B cell (primary cell): ENCODE measurements at places on chromosomes 5 and 9.

GRCh38 chr9:98892288-98892687 is 51.4 kb upstream of the COL15A1 start:
- DNase-seq: no peak

GRCh38 chr5:114223866-114224265 is 138.0 kb upstream of the KCNN2 start:
- no peak for DNase-seq

- DNase-seq: no peak
Observed at GRCh38 chr5:96033116-96033515, 71.5 kb upstream of the ELL2 start.

DNA sequence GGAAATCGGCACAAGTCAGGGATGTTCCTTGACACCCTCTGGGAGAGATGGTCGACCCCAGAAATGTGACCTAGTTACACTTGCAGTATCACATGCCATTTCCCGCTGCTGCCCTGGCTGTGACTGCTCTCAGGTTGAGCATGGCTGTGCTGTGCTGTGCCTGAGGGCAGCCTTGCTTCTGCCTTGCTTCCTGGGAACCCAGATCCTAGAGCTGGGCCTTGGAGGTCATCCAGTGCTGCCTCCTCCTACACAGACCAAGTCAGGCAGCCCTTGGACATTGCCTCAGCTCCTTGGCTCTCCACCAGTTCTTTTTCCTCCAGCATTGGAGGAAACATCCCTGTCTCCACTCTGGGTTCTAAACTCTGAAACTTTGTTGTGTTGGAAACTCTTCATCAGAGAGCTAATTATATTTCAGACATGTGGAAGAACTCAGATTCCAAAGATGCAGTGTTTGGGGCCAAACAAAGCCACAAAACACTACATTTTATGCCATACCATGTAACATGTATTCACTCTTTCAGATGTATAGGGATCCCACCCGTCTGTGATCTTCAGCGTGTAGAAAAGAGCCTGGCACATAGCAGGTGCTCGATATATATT is 6.1 kb downstream of the MAMDC2 start:
- DNase-seq: no peak

DNA sequence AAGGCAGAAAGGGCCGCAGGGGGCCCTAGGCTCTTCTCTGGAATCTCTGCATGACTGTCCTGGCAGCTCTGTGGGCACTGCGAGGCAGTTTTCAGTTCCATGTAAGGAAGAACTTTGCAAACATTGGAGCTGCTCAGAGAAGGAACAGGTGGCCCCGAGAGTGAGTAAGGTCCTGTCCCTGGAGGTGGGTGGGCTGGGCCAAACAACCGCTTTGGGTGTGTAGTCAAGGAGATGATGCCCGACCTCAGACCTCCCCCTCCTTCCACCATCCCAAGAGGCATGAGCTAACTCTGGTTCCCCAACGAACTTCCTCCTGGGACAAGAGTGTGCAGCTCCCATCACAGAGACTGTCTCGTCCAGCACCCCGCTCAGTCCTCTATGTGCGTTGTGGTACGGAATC is 20.5 kb downstream of the CSF1R start:
- no peak for DNase-seq

DNA sequence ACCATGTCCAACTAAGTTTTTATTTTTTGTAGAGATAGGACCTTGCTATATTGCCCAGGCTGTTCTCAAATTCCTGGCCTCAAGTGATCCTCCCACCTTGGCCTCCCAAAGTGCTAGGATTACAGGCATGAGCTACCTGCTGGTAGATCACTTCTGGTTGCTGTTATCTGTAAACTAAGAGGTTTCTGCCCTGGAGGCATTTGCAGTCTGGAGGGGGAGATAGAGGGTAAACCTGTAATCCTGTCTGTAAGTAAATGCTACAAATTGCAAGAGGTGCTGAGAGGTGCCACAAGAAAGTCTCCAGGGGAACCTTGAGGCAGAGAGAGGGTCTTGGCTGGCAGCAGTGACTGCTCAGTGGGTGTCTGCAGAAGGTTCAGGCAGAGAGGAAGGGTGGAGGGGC is 29.0 kb upstream of the GGTA1 start:
- no peak for DNase-seq

DNA sequence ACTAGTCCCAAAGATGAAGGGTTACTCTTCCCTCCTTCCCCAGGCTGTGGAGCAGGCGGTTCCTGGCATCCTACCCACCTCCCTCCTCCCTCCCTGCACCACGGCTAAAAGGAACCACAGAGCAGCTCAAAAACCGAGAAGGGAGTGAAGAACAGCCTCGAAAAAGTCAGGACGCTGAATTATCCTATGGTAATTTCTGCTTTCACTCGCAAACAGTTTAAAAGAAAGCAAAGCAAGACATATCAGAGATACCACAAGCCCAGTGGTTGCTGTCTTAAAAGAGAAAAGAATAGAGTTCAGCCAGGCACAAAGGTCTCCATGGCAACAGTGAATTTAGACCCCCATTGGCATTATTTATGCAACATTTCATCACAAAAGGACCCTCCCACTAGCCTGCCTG is 315.4 kb downstream of the CTNND2 start:
- no peak for DNase-seq

DNA sequence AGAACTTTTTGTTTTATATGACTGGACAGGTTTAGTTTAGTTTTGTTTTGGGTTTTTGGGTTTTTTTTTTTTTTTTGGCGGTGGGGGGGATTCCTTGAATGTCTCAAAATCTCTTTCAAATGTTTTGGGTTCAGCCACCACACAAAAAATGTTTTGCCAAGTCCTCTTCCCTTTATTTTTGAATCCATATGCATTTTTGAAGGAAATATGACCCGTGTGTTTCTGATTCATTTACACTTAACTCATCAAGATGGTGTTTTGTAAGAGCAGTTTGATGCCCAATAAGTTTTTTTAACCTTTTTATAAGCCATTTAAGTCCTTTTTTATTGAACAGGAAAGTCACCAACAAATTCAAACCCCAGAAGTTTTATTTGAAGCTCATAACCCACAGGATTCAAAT is 209.8 kb downstream of the CWC27 start:
- DNase-seq: no peak

DNA sequence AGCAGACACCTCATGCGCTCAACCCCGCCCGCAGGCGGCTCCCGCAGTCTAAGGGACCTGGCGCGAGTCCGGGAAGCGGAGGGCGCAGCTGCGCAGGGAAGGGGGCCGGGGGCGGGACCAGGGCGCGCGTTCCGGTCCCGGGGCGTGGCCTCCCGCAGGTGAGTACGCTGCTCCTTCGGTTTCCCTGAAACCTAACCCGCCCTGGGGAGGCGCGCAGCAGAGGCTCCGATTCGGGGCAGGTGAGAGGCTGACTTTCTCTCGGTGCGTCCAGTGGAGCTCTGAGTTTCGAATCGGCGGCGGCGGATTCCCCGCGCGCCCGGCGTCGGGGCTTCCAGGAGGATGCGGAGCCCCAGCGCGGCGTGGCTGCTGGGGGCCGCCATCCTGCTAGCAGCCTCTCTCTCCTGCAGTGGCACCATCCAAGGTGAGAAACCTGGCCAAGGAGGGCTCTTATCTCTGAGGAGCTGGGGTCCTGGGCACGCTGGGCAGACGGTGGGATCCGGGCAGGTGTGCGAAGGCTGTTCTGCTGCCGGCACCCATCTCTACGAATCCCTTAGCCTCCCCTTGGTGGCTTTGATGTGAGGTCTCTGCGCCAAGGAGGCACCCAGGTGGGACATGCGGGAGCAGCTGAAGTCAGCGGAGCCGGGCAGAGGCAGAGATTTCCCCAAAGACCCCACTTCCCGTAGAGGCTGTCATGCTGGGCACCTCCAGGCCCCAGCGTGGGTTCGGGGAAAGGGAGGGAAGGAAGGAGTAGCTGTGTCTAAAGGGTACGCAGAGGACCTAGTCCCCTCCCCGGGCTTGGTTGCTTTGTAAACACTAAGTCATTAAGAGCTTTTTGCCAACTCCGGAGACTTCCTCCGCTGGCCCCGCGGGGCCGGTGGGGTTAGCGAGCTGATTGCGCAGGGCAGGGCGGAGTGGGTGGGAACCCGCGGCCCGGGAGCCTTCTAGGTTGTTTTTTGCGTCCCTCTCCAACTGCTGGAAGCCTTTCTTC is at the start of gene F2RL1:
Gene F2RL1, plus strand, starts transcription at position 187 of the 988 bp plus-strand sequence. Its CDS starts 153 bp downstream, at position 340.
- peak; percentile 43 for DNase-seq

- DNase-seq: no peak
Observed at GRCh38 chr9:115353681-115354080, 235.7 kb upstream of the TNC start.

DNA sequence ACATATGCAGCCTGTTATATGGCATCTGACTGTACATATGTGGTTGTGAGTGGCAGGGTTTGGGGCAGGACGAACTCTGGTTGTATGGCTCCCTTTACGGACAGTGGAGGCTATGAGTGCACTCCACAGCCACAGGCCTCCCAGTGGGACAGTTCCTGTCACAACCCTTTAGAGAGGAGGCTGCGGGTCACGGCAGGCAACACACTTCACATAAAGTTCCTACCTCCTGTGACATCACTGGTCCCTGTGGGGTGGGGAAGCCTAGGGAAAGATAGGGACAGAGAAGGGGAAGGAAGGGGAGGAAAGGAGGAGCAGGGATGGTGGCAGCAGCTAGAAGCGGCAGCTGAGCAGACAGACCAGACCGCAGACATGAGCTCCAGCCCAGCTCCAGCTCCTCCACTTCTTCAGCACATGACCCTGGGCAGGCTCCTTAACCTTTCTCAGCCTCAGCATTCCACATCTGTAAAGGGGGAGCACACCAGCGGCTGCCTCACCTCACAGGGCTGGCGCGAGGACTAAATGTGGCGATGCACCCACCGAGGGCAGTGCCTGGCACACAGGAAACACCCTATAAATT is 27.4 kb upstream of the CORO2A start:
- DNase-seq: no peak

DNA sequence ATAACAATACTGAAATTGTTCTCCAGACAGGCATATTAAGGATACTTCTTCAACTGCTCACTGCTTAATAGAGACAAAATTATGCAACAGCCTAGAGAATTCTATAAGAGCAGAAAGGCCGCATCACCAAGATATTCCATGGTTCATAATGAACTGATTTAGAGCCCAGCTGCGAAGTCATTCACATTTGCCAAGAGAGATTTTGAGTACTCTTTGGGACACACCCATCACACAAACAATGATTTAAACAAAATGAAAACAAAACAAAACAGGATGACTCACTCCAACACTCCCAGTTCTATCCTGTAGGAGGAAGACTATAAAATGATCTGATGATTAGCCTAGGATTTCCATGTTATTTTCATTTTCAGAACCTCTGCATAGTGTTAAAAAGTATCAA is 145.7 kb upstream of the GNA14 start:
- no peak for DNase-seq

DNA sequence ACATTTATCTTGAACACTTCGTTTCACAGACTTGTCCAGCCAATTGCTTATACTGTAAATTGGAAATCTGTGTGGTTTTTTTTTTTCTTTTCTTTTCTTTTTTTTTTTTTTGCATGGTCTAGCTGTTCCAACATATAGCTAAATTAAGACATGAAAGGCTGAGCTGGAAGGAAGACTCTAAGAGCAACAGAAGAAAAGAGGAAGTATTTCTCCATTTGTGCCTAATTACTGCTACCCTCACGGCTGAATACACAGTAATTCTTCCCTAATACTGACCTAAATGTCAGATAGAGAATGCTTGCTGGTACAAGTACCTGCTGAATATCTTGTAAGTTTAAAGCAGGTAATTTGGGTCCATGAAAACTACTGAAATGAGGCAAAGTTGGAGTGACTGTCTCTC is 11.0 kb upstream of the HAPLN1 start:
- no peak for DNase-seq

DNA sequence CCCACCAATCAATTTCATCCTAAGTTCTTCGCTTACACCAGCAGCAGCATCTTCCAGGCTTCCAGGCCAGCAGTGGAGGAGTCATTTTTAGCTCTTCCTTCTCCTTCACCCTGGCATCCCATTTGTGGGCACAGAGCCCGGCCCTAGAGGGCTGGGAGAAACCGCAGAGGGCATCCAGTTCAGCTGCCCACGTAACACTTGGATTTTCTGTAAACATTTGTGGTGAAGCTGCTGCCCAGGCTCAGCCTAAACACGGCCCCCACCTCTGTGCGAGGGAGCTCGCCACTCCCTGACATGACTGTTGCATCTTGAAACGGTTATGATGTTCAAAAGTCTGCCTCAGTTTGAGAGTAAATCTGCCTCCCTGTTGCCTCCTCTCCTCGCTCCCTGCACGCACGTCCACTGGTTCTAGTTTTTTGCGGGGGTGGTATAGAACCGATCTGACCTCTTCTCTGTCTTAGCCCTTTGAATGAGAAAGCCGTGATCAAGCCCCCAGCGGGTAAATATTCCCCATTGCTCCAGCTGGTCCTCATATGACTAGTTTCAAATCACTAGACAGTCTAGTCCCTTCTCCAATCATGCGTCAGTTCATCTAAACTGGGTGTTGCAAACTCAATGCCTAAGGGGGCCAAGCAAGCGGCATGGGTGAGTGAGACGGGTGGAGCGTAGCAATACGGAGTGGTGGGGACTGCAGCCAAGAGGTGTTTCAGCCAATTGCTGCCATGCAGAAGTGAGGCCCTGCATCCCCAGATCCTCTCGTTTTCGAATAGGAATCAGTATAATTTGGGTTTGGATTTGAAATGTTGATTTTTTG is 34.9 kb upstream of the N4BP3 start:
- DNase-seq: no peak

GRCh38 chr5:154038261-154038706 is 426 bp downstream of the FAM114A2 start:
- no peak for DNase-seq

DNA sequence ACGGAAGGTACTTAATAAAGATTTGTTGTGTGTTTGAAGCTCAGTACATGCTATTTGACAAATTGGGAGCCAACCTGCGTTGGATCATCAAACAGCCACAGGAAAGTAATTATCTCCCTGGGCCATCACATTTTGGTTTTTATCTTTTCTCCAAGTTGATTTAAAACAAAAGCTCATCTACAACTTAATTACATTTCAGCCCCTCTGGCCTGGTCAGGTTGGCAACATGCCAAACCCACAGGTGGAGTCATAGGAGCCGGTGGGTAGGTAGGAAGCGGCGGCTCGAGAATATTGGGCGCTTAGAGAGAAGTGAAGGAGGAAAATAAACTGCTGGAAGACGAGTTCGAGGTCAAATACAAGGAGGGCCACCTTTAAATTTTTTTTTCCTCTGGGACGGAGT is 64.9 kb upstream of the FANCC start:
- no peak for DNase-seq

GRCh38 chr5:149762958-149763630 is 33.0 kb downstream of the PPARGC1B start:
- no peak for DNase-seq
